K562 (cell line): ENCODE measurements at places on chromosomes 4 and X.

DNA sequence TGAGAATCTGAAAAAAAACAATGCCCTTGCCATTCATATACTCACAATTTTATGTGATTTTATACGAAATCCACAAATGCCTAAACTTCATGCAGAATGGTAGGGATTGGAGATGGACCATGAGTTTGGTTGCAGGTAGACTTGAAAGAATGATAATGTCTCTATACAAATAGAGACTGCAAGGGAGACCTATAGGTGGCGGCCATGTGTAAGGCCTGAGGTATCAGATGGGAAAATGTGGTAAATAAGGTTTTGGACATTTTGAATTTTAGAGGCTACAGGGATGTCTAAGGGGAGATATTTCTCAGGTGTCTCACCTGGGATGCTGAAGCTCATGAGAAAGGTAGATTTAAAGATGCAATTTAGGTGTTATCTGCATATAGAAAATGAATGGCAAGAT is 78.0 kb downstream of the GABRB1 start:
- DNase-seq, result no peak

GRCh38 chr4:4254666-4255065 is 6.6 kb upstream of the TMEM128 start:
- no peak for DNase-seq

- peak; percentile 25 for DNase-seq
Observed at GRCh38 chrX:134026565-134027311, 41.3 kb upstream of the GPC3 start.

DNA sequence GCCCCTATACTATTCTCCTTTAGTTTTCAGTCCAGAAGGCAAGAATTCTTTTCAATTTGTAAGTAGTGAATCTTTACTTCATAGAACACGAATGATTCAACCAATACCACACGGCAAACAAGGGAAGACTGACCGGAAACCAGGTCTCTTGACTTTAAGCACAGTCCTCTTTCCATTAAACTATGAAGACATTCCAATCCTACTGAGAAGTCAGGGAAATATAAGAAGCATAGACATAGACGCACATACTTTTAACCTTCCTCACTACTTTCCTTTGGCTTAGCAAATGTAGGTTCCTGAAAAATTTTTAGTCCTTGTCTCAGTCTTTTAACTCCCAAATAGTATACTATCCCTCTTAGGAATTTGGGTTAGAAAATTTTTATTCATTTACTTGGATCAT is 9.1 kb downstream of the CHRDL1 start:
- no peak for DNase-seq

DNA sequence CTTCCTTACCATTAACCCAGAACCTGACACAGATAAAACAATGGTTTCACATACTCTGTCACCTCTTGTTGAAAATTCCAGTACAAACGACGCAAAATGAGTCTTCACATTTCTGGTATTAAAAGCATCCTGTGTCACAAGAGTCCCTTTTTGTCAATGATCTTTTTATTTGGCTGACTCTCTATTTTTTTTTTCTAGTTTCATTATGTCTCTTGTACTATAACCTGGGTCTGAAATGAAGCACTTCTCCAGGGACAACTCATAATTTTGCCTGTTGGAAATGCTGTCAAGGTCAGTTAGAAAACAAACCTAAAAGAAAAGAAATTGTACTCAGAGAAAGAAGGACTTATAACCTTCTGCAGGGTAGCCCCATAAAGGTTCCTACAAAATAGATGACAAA is 93.1 kb downstream of the NR3C2 start:
- no peak for DNase-seq

GRCh38 chr4:6773106-6773505 is 9.4 kb upstream of the KIAA0232 start:
- no peak for DNase-seq

- DNase-seq, result no peak
Observed at GRCh38 chr4:155413451-155413850, 36.7 kb upstream of the MAP9 start.

- no peak for DNase-seq
Observed at GRCh38 chr4:47104986-47105385, 73.6 kb downstream of the GABRB1 start.

DNA sequence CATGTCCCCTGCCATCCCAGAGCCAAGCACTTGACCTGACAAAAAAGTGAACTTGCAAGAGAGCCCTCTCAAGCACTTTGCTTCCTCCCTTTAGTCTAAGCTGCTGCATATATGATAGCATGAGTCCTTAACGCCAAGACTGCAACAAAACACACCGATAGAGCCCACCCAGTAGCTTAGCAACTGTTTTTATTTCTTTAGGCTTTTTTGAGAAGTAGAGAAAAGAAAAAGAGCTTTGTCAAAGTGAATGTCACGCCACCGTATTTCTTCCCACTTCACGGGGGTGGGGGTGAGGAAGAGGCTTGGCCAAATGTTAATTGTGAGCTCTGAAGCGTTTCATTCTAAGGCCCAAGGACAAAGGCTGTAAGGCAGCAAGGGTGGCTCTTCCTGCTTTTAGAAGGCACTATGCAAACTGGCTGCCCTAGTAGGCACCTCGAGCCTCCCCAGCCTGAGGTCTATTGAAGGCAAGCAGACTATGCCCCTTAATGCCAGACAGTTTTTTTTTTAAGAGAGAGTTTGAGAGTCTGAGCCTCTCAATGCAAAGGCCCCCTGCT is 138.6 kb downstream of the HS6ST2 start:
- DNase-seq, result no peak

- no peak for DNase-seq
Observed at GRCh38 chr4:100118181-100118580, 72.1 kb downstream of the DDIT4L start.

GRCh38 chr4:107564326-107564725 is 155.7 kb downstream of the PAPSS1 start:
- DNase-seq, result no peak

DNA sequence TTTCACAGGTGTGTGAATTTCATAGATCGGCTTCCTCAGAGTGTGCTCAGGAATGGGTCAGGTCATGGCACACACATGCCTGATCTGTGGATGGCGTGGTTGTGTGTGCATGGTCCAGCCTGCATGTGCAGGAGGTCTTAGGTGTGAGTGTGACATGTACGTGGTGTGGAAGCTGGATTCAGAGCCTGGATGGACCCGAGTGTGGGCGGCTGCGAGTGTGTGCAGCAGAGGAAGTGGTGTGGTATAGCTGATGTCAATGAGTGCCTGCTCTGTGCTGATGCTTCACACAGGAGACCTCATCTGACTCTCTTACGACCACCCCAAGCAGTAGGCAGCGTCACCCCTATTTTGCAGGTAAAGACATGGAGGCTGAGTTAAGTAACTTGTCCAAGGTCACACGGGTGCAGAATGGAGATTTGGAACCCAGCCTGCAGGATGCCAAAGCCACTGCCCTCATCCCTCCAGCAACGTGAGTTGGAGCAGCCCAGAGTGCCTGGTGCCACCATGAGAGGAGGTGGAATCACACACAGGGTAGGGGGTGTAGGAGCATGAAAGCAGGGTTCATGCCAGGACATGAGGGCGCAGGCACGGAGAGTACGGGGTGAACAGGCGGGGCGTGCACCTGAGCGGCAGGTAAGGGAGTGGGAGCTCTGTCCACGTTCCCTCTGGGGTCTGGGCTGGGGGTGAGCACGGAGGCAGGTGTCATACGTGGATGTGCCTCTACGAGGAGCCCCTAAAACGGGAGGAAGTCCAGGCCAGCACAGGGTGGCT is 24.2 kb upstream of the C4orf50 start:
- DNase-seq, result no peak

DNA sequence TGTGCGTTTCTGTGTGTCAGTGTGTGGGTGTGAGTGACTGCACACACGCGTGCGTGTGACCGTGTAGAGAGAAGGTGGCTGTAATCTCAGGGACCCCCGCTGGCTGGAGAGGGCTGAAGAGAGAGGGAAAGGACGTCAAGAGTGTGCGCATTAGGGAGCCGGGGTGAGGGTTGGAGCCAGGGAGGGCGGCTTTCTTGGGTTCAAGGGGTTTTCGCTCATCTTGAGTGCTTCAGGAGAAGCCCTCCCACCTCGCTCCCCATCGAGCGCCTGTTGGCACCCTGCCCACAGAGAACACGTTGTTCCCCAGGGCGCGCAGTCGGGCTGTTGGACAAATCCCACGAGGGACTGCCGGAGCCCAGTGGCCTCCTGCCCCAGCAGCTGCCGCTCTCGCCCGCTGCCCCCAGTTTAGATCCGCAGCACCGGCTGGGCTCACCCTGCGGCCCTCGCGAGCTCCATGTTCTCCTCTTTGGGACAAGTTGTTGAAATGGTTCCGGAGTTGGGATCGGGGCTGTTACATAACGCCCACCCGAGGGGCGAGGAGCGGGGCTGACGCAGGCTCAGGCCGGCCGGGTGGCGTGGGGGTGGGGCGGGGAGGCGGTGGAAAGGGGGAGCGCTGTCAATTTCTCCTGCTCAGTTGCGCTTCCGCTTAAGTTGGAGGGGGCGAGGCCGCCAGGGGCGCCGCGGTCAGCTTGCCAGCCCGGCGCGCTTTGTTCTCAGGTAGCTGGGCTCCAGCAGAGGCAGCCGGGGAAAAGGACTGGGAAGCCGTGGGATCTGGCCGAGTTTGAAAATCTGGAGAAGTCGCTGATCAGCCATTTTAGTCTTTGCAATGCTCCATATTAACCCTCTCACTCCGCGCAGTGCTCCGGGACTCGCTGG is 1.6 kb downstream of the GRIA2 start:
- DNase-seq, result no peak

GRCh38 chr4:169902658-169903345 is 123.4 kb downstream of the MFAP3L start:
- DNase-seq, result no peak

GRCh38 chrX:152735860-152736511 is 2.4 kb downstream of the MAGEA12 start:
- DNase-seq, result no peak

DNA sequence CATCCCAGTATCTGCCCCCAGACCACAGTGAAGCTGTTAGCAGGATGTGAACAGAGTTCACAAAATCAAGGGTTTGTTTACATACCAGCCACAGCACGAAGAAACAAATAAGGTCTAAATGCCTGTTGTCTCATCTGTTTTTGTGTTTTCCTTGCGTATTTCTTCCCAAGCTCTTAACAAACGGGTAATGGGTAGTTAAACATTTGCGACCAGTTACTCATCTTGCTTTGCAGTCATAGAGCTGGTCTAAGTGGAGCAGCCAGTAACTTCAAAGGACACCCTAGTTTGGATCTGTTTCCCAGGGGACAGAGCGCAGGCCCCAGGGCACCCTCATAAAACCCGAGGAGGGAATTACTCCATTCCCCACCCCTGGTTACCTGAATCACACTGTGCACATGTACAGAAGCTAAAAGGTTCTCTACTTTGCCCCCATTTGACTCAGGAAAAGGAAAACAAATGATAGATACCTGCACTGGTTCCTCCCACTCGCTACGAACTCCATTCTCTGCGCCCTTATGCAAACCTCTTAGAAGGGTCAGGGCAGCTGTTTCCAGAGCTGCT is 68.8 kb downstream of the MAML3 start:
- no peak for DNase-seq

DNA sequence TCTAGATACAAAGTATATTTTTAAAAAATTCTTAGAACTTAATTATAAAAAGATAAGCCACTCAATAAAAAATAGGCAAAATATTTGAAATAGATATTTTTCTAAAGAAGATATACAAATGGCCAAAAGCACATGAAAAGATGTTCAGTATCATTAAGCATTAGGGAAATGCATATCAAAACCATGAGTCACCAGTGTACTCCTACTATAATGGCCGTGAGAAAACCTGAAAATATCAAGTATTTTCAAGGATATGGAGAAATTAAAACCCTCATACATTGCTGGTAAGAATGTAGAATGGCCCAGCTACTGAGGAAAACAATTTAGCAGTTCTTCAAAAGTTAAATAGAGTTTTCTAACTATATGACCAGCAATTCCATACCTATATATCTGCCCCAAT is 337.9 kb downstream of the CAMK2D start:
- no peak for DNase-seq

- no peak for DNase-seq
Observed at GRCh38 chr4:118954246-118954645, 65.6 kb downstream of the SYNPO2 start.

DNA sequence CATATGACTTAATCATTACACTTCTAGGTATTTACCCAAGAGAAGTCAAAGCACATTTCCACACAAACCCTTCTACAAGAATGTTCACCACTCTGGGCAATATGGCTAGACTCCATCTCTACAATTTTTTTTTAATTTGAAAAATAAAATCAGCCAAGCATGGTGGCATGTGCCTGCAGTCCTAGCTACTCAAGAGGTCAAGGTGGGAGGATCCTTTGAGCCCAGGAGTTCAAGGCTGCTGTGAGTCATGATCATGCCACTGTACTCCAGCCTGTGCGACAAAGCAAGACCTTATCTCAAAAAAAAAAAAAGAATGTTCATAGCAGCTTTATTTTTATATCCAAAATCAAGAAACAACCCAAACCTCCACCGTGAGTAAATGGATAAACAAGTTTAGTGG is 70.3 kb upstream of the MBNL3 start:
- no peak for DNase-seq

- no peak for DNase-seq
Observed at GRCh38 chr4:16213121-16213520, 13.2 kb downstream of the TAPT1 start.

GRCh38 chr4:127097061-127097460 is 535.7 kb upstream of the INTU start:
- DNase-seq, result no peak

GRCh38 chr4:19531906-19532848 is 719.5 kb upstream of the SLIT2 start:
- DNase-seq, result no peak

DNA sequence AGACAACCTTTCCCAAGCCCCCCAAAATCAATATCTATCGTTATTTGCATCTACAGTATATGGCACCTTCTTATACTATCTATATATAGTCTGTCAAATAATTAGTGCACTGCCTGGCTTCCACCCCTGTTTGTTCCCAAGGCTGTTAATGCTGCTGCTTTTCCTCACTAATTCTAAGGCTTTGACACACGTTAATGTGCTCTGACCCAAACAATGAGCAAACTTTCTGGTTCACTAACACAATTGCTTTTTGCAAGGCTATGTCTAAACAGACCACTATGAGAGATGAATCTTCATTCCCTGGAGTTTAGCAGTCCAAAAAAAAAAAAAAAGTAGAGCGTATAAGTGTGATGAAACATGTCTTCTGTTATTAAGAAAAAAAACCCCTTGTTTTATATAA is 360.9 kb upstream of the AGA start:
- no peak for DNase-seq

GRCh38 chr4:126856906-126857305 is 775.9 kb upstream of the INTU start:
- no peak for DNase-seq

- no peak for DNase-seq
Observed at GRCh38 chr4:173919196-173919595, 364.3 kb downstream of the FBXO8 start.
